SHP77 (cell line): ENCODE measurements at places on chromosomes 13 and 19.

- DNase-seq, result no peak
Observed at GRCh38 chr13:33723365-33723764, 94.6 kb upstream of the RFC3 start.

- no peak for DNase-seq
Observed at GRCh38 chr13:59635589-59635988, 528.1 kb downstream of the DIAPH3 start.

- peak; percentile 7 for DNase-seq
Observed at GRCh38 chr13:44758630-44759383, 182.7 kb upstream of the TSC22D1 start.

GRCh38 chr13:30810801-30811200, 75.5 kb downstream of the ALOX5AP start:
- no peak for DNase-seq

- DNase-seq, result no peak
Observed at GRCh38 chr19:1079566-1080111, 12.7 kb downstream of the ARHGAP45 start.

DNA sequence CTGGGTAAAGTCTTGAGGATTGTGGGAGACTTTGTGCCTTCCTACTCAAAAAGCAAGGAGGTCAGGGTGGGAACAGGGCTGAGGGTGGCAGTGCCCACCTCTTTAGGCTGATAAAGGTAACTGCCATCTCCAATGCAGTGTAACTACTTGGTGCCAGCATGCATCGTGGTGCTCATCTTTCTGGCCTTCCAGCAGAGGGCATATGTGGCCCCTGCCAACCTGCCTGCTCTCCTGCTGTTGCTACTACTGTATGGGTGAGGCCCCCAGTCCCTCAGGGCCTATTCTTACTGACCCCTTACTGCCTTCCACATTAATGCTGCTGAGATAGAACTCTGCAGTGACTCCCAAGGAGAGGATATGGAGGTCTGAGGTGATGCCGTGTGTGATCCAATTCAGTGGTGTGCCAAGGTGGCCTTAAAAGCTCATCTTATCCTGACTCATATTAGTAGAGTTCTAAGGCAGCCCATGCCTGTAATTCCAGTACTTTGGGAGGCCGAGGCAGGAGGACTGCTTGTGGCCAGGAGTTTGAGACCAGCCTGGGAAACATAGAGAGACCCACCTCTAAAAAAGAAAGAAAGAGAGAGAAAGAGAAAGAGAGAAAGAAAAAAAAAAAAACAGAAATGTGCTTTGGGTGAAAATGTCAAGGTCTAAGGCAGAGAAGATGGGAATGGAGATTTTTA, 9.7 kb upstream of the ARHGAP45 start:
- peak; percentile 25 for DNase-seq

- DNase-seq, result no peak
Observed at GRCh38 chr13:95480131-95480545, 72.4 kb upstream of the CLDN10 start.

DNA sequence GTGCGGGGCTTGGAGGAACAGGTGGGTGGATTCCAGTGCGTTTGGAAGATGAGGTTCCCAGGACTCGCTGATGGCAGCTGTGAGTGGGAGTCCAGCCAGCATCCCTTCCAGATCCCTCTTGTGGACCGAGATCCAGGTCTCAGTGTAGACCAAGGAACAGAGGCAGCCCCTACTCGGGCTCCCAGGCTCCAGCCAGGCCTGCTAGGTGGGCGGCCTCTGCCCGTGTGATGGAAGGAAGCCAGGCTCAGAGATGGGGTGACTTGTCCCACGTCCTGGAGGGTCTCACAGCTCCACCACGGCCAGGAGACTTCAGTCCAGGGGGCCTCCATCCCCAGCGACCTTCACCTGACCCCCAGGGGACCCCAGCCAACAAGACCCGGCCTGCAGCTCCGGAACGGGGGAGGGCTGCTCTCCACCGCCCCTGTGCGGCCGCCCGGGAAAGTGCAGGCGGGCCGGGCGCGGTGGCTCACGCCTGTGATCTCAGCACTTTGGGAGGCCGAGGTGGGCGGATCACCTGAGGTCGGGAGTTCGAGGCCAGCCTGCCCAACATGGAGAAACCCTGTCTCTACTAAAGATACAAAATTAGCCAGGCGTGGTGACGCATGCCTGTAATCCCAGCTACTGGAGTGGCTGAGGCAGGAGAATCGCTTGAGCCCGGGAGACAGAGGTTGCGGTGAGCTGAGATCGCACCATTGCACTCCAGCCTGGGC, 729 bp upstream of the MADCAM1 start:
- DNase-seq, result no peak

GRCh38 chr13:111519041-111519440, 198.6 kb downstream of the TEX29 start:
- no peak for DNase-seq

- DNase-seq, result no peak
Observed at GRCh38 chr13:46609052-46609451, 56.1 kb downstream of the LRCH1 start.

GRCh38 chr19:37950471-37951175, 43.6 kb downstream of the SIPA1L3 start:
- DNase-seq, result no peak

DNA sequence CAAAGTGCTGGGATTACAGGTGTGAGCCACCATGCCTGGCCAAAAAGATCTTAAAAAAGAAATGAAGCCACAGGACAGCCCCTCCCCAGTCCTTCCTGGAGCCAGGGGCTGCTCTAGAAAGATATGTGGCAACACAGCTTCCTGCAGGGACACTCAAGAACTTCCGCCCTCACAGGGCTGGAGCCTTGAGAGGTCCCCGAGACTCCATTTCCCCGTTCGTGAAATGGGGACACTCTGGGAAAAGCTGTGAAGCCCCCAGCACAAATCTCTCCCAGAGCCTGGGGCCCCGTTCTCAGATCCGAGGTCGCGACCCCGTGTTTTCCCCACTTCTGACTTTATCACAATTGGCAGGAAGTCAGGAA, 2.5 kb upstream of the GPX4 start:
- no peak for DNase-seq

DNA sequence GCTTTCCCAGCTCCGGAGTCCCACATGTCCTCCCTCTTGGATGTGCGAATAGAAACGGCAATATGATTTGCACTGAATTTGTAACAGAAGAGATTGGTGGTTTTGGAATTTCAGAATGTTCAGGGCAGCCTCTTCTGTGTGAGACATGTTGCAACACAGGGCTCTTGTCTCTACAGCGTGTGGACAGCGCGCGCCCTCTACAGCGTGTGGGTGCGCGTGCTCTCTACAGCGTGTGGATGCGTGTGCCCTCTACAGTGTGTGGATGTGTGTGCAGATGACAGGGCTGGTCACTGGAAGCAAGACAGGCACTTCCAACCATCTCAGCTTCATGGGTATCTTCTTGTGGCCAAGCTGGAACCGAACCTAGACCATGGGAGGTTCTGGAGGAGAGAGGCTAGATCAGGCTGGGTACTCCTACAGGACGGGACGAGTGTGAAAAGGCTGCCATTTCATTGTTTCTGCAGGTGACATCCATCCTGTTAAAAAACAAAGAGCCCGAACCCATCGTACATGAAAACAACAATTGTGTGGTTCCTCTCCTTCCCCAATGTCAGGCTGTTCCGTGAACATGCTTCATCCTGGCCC, 78.4 kb downstream of the TEX29 start:
- DNase-seq, result peak; percentile 39

GRCh38 chr13:107883561-107884175, 331.7 kb downstream of the LIG4 start:
- no peak for DNase-seq

GRCh38 chr19:35753634-35754369, 3.0 kb downstream of the HSPB6 start:
- no peak for DNase-seq

DNA sequence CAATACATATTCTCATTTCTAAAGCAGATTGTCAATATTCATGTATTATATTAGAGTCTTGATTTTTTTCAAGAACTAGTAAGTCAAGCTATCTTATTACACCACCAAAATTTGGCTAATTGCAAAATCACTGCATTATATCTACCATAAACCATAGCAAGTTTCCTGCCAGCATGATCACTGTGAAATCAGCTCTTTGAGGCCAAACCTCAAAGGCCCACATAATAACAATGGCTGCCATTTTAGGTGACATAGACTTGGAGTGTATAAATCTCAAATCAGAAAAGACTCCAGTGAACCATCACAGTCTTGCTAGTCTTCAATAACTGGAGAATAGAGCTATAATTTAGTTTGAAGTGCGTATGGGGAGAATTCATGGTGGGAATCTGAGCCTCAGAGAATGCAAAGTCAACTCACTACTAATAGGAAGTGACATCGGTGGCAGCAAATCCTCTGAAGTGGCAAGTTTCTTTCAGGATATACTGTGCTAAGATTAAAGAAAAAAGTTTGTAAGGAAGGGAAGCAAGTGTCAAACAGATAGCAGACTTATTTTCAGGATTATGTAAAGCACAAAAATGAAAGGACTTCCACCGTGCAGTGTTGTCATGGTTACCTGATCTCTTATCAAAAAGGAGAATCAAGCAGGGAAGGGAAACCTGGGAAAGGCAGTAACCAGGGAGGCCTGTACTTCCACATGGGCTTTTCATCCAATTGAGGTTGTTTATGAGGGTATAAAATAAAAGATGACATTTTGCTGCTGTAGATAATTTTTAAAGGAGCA, 117.4 kb upstream of the FNDC3A start:
- DNase-seq, result no peak

GRCh38 chr13:33276570-33276969, 9.0 kb downstream of the STARD13 start:
- no peak for DNase-seq

DNA sequence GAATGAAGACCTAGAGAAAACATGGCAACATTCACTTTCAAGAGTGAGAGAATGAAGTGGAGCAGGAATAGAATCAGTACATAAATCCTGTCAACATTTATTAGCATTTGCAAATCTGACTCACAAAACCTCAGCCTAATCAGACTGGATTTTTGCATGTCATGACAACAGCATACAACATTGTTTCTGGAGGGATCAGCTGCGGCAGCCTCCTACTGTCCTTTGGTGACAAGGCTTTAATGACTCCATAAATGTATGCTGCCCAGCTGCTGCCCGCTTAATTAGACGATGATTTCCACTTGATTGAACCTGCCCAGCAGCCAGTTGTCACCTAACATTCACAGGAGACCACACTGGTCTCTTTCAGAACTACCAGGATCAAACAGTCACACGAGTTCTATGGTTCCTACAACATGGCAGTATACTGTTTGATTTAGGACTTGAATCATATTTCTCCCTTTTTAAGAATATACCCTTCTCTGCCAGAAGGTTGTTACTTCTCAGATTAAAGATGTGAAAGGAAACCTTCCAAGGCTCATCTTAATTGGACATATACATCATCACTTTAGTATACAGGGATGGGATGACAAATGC, 9.3 kb downstream of the EBPL start:
- peak; percentile 27 for DNase-seq

- peak; percentile 42 for DNase-seq
Observed at GRCh38 chr13:109156181-109156935, 526.9 kb downstream of the MYO16 start.

DNA sequence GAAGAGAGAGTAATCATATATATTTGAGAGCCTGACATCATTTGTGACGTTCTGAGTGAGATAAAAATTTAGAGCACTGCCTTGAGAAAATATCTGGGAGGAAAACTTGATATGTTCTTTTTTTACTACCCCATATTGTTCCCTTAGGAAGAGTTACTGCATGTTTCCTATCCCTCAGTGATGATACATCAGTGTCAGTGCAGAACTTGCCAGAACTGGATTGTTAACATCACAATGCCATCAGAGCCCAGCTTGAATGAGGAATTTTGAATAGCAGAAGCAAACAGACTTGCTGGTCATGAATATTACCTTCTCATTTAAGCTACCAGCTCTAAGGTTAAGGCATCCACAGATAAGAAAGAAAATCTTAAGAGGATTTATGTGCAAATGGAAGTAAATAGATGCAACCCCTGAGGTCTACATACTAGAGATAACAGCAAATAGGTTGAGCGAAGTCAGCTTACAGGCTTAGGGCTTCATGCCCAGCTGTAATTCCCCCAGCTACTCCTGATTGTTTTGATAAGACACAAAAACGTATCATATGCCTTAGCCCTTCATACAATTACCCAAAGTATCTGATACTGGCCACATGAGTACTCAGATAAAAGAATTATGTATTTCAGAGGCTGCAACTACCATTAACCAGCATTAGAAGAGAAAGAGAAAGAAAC, 313.7 kb upstream of the ATXN8OS start:
- DNase-seq, result no peak

DNA sequence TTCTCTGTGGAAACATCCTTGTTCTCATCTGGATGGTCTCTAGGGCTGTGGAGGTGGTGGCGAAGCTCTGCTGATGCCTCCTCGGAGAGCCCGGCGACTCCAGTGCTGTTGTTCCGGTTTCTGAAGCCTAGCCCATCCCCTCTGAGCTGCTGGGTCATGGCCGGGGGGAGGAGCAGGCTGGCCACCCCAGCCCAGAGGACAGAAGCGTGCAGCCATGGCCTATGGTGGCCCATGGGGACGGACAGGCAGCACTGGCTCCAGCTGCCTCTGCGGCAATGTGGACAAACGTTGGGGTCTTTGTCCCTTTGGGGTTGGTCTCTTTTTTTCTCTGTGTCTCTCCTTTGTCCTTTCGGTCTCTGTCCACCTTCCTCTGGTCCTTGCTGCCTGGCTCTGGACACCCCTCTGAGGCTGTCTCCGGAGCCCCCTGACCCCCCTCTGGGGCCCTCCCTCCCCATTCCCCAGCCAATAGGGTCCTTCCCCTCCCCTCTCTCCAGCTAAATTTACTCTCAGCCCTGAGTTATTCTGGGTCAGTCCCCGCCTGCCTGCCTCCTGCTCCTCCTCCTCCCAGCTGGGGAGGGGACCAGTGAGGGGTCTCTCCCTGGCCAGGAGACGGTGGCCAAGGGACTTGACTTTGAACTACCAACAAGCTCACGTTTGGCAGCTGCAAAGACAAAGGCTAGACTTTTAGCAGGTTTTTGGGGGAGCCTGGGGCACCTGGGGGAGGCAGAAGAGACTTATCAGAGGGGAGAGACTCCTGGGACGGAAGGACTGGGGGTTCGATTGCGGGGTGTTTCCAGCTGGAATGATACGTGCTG, at the start of gene HRC:
HRC (minus strand) TSS at position 392 of the 815 bp plus-strand sequence; CDS start at position 233, 159 bp downstream.
- DNase-seq, result no peak

GRCh38 chr13:41609828-41610227, 152.5 kb downstream of the RGCC start:
- DNase-seq, result no peak

DNA sequence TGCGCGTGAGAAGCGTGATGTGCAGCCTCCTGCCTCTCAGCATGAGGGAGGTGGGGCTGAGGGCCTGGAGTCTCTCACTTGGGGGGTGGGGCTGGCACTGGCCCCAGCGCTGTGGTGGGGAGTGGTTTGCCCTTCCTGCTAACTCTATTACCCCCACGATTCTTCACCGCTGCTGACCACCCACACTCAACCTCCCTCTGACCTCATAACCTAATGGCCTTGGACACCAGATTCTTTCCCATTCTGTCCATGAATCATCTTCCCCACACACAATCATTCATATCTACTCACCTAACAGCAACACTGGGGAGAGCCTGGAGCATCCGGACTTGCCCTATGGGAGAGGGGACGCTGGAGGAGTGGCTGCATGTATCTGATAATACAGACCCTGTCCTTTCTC, 8.7 kb downstream of the CD177 start:
- no peak for DNase-seq
